ENCODE measurements at places on chromosomes 3 and 15.

GRCh38 chr3:139455855-139456254 lies 20.5 kb downstream of the RBP2 start:
- ATAC-seq, result peak; percentile 50

DNA sequence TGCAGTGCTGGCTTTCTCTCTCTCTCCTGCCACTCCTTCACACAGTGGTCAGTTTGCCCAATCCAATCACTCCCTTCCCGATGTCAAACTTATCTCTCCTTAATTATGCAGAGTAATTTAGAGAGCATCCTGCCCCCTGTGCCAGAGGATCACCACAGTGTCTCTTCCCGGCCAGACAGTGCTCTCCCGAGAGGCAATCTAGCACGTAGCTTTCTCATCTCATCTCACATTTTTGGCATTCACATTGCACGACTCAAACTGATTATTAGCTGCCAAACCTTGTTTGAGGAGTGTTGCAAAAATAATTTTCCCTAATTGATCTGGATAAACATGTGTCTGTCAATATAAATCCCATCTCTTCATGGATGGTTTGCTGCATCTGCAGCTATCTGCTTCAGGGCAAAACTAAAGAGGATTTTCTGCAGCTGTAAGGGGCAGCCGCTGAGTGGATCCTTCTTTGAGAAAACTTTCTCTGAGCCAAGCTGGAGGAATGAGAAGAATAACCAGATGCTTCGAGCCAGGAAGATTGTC lies 37.8 kb downstream of the SSUH2 start:
- no peak for ATAC-seq

DNA sequence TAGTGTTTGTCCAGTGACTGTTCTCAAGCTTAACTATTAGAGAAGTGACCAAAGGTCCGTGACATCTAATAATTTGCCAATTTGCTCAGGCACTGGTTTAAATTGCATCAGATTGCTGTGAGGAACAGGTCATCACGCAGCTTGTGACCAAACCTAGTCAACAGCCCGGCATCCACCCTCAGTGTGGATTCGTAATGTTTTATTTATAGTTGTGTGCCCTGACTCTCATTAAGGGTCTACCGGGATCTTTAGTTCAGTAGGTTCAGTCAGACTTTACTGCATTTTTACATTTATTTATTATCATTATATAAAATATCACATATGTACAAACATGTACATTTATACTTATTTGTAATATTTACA lies 46.4 kb upstream of the PGPEP1L start:
- ATAC-seq, result no peak

DNA sequence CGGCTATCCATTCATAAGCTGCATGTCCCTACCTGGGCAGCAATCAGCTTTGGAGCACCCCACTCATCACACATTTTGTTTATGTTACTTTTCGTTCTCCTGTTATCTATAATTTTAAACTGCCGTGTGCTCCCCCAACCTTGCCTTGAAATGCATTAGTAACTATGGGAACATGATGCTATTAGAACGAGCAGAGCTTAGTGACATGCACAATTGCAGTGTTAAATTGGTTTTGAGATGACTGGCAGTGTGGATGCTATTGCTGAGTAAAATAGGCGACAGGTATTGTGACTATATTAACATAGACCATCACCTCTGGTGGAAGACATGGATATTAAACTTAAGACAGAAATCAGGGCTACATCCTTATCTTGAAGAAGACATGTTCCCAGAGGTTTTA lies 191.6 kb downstream of the KCNAB1 start:
- ATAC-seq, result no peak

DNA sequence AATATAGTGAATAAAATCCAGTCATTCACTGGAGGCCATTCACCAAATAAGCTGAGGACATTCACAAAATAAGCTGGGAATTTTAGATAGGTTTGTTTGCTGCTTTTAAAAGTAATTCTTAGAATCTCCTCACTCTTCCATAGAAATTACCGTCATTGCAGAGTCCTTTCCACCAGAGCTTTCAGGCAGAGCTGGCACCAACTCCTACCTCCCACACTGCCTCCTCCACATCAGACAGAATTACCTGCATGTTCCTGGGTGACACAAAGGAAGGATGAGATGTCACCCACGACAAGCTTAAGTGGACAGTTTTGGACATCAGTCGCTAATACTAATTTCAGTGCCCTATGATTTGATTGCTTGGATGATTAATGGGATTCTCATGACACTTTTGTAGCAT lies 1113.2 kb downstream of the IGSF11 start:
- ATAC-seq, result no peak
